ENCODE measurements at places on chromosomes 11 and 22.
A peak's percentile ranks its signal among the peaks of the same experiment; 100 is the strongest.

- no peak for DNase-seq
Measured at GRCh38 chr11:35214226-35214770, 75.3 kb downstream of the CD44 start.

DNA sequence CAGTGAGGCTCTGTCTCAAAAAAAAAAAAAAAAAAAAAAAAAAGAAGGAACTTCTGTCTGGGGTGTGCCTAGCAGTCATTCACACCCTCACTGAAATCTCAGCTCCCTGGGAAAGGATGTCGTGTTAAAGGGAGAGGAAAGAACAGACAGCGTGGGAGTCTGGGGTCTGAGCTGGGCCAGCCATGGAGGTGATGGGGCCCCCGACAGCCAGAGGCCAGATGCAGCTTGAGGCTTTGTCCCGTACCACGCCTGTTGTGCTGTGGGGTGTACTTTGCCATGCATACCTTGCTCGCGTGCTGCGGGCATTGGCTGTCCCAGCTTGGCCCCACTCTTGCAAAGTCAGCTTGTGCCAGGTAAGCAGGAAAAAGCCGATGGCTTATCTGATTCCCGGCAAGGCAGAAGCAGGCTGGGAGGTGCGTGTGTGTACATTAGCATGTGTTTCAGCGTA is 4.6 kb downstream of the SYT12 start:
- DNase-seq: no peak

- DNase-seq: no peak
Measured at GRCh38 chr22:17397756-17398547, 28.7 kb downstream of the CECR2 start.

DNA sequence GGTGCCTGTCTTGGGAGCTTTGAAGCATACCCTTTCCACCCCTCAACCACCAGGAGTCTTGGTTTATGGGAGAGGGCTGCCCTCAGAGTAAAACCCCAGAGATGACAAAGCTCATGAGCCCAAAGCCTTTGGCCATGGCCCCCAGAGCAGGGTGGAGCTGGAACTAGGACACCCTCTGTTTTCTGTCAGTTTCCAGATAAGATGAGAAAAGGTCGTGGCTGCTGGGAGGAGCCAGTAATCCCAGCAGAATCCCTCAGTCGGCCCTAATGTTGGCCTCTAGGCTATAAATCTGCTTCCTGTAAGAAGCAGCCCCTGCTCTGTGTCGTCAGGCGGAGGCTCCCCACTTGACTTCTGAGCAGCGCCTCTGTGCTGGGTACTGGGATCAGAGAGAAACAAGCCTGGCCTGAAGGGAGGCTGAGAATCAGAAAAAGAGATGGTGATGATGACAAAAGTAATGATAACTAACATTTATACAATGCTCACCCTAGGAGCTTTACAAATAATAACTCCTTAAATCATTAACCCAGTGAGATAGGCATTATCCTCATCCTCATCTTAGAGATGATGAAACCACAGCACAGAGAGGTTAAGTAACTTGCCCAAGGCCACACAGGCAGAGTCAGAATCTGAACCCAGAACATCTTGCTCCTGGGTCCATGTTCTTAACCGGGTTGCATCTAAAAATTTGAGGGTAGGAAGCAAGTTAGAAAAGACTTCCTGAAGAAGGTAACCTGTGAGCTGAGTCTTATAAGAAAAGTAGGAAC is 471.4 kb downstream of the SOX6 start:
- DNase-seq: no peak

GRCh38 chr11:119366690-119367620 is 14.5 kb downstream of the USP2 start:
- no peak for DNase-seq

- DNase-seq: no peak
Measured at GRCh38 chr11:129779342-129779741, 36.3 kb upstream of the TMEM45B start.

DNA sequence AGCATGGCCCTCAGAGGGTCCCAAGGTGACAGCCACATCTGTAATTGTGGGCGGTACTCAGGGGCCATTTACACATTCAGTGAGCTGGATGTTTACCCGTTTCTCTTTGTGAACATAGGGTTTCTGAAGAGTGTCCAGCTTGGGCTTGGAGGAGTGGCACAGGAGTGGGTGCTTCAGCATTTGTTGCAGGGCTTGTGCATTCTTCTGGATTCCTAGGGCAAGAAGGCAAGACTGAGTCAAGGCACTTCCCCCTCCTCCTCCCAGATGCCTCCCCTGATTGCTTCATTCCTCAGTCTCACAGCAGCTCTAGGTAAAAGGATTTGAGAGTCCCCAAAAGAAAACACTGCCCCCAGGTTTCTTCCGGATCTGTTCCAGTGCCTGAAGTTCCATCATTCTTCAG is 95.4 kb downstream of the RNF169 start:
- DNase-seq: no peak

DNA sequence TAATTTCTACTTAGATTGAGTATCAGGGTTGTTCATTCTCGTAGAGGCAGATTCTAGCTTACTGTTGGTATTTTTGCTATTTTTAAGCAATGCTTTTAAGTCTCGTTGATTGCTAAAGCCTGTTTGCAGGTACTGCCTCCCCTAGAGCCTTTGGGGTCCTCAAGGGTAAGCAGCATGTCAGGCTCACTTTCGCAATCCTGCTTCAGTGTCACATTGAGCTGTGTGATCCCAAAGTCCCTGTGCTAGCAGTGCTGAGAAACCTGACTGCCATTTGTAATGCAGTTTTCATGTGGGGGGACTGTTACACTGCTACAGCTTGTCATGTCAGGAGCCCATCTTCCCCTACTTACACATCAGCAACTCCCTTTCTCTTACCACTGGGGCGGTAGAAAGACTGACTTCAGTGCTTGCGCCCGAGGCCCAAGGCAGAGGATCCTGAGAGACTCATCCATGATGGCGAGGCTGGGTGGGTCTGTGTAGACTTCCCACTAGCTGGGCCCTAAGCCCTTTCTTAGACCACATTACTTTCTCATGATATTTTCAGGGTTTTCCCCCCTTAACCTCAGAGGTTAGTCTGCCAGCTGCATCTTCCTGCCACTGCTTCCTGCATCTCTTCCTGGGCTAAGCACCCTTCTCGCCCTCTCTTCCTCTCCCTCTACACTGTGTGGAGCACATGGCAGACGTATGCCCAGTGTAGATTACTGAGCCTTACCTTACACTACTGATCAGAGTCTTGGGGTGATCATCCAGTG is 40.8 kb upstream of the ST14 start:
- no peak for DNase-seq

DNA sequence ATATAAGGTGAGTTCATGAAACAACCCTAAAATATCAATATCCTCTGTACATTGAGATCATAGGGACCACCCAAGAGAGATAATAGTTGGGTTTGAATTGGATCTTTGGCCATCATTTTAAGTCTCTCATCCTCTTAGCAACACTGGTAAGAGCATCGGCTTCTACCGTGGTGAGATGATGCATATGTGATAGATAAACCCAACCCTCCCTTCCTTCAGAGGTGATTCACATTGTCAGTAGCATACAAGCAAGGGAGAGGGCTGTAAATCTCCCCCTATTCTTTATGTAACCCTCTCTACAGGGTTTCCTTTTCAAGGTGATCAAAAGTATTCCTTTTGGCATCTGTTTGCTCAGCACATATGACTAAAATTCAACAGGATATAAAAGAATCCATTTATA is 102.4 kb upstream of the MTMR2 start:
- no peak for DNase-seq

DNA sequence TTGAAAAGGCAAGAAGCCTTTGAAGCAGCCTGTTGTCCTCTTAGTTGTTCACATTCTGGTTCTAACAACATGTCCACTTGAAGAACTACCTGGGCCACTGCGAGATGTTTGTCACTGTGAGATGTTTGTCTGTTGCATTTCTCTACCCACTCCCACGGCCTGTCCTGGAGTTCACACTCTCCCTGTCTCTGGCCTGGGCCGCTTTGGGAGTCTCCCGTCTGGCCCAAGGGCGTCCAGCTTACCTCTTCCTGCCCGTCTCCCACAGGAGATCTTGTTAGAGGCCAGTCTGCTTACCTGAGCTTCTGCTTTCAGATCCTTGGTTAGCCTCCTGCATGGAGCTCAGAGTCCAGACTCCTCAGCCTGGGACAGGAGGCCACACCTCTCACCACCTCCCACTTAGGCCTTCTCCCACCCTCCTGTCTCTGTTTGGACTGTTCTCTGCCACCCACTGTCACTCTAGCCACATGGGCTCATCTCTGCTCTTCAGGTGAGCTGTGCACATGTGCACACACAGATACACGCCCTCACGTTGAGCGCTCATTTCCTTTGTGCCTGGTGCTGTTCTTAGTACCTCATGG is 66.0 kb downstream of the TBC1D22A start:
- DNase-seq: no peak

GRCh38 chr11:18594999-18595749 is 4.4 kb upstream of the MISFA start:
- DNase-seq: no peak

GRCh38 chr11:71971680-71972079 is 27.0 kb upstream of the IL18BP start:
- DNase-seq: no peak

DNA sequence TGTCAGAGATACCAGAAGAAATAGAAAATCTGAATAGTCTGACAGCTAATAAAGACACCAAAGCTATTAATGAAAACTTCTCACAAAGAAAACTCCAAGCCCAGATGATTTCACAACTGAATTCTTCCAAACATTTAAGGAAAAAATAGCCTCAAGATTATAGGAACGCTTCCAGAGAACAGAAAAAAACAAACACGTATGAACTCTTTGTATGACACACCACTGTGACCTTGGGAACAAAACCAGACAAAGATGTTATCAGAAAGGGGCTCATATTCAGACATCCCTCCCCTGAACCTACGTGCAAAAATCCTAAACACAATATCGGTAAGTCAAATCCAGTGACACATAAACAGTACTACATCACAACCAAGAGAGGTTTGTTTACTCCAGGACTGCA is 23.5 kb downstream of the CERK start:
- DNase-seq: no peak

DNA sequence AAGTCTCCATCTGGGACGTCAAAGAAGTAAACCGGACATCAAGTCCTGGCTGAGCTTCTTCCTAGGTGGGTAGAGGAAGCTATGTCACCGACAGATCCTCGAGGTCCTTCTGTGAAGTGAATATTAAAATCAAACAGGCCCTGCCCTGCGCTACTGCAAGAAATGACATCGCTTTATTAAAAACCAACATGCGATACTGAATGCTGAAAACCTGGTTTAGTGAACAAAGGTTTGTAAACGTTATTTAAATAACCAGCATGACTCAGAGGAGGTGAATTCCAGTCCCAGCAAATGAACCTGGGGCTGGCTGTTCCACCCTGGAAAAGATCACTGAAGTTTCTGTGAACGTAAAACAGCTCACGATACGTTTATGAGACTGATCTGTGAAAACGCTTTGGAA is 645 bp downstream of the RTCB start:
- DNase-seq: no peak

DNA sequence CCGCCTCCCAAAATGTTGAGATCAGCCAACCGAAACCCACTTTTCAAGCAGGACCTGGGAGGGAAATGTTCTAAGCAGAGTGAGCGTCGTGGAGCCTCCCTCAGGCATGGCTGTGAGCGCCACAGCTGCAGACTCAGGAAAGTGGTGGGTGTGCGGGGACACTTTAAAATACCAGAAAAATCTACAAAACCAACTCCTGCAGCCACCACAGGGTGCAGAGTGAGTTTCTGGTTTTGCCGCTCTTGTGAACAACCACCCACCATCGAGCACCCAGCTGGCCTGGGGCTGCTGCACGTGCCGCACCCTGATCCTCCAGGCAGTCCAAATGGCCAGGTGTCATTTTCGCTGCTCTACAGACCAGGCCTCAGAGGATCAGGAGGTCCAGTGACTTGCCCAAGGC is 46.9 kb downstream of the CELSR1 start:
- DNase-seq: no peak

- DNase-seq: no peak
Measured at GRCh38 chr11:61512435-61512834, 3.9 kb downstream of the LRRC10B start.

- no peak for DNase-seq
Measured at GRCh38 chr11:35142481-35143075, 3.6 kb downstream of the CD44 start.

DNA sequence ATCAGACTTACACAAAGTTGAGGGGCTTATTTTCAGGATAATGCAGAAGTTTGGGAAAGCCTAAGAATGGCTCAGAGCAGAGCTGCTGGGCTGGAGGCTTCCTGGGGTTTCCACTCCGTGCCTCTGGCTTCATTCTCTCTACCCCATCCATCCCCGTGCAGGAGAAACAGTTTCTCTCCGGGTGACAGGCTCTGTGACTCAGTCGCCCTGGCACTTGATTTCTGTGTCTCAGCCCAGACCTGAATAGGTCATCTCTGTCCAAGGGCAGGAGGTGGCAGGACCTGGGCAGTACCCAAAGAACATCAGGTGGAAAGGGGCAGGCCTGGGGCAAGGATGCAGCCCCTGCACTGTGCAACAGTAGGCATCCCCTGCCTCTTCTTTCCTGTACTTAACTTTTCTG is 38.4 kb upstream of the RTL6 start:
- no peak for DNase-seq

- DNase-seq: no peak
Measured at GRCh38 chr11:19953336-19953735, 206.9 kb downstream of the DBX1 start.

DNA sequence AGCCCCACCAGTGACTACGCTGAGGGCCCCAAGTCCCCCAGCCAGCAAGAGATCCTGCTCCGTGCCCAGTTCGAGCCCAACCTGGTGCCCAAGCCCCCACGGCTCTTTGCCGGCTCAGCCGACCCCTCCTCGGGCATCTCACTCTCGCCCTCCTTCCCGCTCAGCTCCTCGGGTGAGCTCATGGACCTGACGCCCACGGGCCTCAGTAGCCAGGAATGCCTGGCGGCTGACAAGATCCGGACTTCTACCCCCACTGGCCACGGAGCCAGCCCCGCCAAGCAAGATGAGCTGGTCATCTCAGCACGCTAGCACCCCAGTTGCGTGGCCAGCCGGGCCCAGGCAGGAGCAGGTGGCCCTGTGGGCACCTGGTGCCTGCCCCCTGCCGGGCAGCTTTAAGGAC is 8.3 kb upstream of the MYRF start:
- no peak for DNase-seq

DNA sequence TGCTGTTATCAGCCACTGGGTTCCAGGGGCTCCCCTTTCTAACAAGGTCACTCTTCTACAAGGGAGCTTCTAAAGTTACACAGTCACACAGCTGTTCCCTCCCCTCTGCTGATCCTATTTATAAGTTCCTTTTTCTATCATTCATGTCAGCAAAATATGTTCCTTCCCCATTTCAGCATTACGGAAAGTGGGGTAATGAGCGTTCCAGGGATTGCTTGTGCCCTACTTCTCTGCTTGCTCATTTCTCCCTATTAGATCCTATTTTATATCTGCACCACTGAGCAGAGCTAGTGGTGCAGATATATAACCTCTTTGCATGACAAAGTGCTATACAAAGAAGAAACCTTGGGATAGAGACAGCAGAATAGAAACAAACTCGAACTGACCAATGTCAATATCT is 22.7 kb upstream of the PLEKHB1 start:
- no peak for DNase-seq

GRCh38 chr11:16977994-16978315 is 36.3 kb downstream of the PLEKHA7 start:
- DNase-seq: no peak

- peak; percentile 61 for DNase-seq
Measured at GRCh38 chr22:26656891-26657851, at the start of gene MIAT. MIAT (plus strand) TSS chr22:26657588.

- DNase-seq: no peak
Measured at GRCh38 chr11:78044706-78045105, 19.0 kb upstream of the THRSP start.
